ENCODE measurements at places on chromosomes 11 and 22.

- DNase-seq: no peak
Observed at GRCh38 chr11:70844387-70844786, 408.0 kb downstream of the SHANK2 start.

- DNase-seq: no peak
Observed at GRCh38 chr11:1899090-1899489, 7.4 kb upstream of the PRR33 start.

DNA sequence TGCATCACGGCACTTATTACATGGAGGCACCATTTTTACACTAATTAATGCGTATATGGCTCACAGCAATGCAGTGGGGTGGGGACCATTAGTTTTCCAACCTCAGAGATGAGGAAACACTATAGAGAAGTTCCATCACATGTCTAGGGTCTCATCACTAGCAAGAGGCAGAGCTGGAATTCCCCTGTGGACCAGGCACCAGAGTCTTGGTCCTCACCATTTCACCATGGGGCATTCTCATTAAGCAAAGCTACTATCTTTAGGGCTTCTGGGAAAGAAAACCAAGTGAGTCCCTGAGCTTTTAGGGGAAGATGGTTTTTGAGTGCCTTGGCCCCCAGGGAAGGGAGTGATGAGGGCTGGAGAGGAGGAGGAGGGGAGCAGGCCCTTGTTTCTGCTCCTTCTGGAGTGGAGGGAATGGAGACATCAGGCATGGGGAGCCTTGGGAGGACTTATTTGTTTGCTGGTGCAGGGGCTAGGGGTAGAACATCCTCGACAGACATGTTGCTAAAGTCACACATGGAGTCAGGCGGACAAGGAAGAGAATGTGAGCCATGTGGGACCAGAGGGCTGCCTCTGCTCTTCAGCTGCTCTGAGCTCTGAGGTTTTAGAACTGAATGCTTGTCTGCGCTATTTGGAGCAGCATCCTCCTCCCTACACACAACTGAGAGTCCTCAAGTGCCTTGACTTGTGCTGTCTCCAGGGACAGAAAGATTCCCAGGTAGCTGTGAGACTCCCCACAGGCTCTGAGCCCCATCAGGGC, 40.3 kb upstream of the ZBED5 start:
- no peak for DNase-seq

DNA sequence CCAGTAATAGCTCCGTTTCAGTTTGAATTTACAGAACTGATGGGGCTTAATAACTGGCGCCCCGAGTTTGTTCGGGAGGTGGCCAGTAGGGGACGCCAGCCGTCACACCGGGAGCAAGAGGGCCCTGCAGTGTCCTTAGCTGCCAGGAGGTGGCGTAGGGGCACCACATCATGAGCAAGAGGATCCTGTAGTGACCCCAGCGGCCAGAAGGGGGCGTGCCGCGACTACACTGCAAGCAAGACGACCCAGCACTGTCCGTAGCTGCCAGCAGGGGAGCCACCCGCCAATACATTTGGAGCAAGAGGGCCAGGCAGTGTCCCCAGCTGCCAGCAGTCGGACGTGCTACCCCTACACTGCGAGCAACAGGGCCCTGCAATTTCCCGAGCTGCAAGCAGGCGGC, 663.7 kb upstream of the B3GAT1 start:
- peak; percentile 41 for DNase-seq

Measured in T-helper 1 cell (primary cell).